GM12864 (cell line): ENCODE measurements at places on chromosomes 4 and X.

GRCh38 chr4:101699441-101700124 lies 90.9 kb upstream of the BANK1 start:
- no peak for DNase-seq

- no peak for DNase-seq
These were observed 69.1 kb upstream of the EOLA2 start for GRCh38 chrX:150007356-150007755.

- no peak for DNase-seq
These were observed 1.9 kb downstream of the PRDM5 start for GRCh38 chr4:120920666-120921065.

DNA sequence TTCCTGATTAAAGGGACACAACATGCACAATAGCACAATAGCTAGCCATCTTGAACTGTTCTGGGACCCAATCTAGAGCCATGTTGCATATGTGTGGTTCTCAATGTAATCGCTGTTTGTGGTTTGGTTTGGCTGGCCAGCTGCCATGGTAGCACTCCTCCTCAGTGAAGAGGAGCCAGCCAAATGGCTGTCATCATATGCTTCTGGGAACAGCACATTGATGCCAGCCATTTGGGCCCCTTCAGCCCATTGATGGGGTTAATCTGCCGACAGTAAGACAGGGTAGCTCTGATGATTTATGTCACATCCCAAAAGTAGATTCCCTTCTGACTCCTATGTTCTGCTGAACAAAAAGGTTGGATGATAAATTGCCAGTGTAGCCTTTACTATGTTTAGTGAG lies 48.5 kb downstream of the AWAT2 start:
- no peak for DNase-seq

GRCh38 chrX:38220024-38220414 lies 652 bp downstream of the SRPX start:
- DNase-seq: no peak

- DNase-seq: no peak
These were observed 2.9 kb upstream of the SEPSECS start for GRCh38 chr4:25163196-25163595.

DNA sequence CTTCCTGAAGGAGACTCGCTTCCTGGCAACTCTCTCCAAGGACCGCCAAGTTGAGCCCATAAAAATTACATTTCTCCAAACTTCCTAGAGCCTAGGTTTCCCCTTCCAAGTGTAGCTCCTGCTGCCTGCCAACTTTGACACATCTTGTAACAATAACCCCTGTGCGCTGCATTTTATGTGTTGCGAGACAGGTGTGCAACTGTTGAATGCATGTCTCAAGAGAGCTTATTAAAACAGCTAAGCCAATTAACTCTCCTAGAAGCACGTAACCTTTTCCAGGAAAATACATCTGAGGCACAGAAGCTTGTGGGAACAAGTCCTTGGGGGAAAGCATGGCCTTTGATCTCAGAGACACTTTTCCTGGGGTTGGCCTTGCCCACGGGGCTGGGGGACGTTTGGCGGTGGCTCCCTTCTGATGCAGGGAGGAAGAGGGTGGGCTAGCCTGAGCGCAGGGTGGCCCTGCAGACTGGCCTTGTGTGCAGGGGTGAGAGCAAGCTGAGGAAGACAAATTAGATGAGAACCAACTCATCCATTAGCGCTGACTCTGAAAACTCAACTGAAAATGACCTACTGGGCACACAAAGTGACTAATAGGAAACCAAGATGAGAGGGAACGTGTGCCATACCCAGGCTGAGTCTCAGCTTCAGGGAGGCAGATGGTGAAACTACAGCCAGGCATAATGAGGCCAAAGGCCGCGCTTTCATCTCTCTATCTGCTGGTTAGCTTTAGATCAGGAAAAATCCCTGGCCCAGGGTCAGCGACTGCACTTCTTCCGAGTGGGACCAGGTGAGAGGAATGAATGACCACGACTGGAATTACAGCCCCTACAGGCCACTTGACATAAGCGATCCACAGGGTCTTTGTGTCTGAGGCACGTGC lies 75.3 kb downstream of the ENPP6 start:
- no peak for DNase-seq

GRCh38 chr4:73740353-73740778 lies at the start of gene CXCL8:
Gene CXCL8 (plus strand): TSS chr4:73740569. CDS start chr4:73740659, 90 bp downstream.
- DNase-seq: no peak

- DNase-seq: no peak
These were observed 101.6 kb downstream of the TMEM47 start for GRCh38 chrX:34555481-34555880.

DNA sequence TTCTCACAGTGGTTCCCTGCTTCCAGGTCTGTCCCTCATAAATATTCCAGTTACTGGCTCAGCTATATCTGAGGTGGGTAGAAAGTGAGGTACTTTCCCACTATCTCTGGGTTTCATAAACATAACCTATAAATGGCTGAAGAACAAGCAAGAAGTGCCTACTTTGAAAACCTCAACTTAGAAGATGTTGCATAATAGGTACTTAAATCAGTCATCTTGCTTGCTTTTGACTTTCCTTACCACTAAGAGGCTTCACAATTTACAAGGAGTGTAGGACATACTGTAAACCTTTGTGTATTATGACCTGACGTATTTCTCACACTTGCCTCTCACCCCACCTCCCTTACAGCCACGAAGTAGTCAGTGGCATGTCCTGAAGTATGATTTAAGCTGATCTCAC lies 145.9 kb downstream of the PCDH19 start:
- peak; percentile 2 for DNase-seq

DNA sequence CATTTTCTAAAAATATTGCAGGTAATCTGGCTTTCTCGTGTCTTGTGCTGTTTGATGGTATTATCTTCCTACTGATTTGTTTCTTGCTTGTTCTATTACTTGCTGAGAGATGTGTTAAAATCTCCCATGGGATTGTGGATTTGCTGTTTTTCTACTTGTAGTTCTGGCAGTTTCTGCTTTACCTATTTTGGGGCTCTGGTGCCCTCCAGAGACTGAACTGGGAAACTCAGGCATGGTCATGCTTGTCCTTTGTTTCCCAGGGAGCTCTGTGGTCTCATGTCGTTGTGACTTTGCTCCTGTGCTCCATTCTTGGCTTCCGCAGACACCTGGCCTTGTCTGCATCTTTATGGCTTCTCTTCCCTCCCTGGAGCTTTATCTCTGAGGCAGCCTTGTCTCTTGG lies 39.5 kb downstream of the NSD2 start:
- DNase-seq: no peak

DNA sequence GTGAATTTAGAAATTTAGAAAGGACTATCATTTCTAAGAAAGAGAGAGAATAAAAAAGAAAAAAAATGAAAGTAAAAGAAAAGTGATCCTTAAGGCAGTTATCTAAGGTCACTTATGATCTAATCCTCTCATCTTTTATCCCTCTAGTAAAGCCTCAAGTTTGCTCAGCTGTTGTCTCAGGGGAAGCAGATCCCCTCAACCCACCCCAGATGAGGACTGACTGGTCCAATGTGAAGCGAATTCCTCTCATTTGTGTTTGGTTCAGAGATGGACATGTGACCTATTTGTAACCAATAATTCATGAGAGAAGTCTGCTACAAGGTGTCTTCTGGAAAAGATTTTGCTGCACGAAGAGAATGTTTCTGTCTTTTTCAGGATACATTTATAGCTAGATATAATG lies 1591.3 kb downstream of the ADGRL3 start:
- no peak for DNase-seq

GRCh38 chr4:87410157-87410556 lies 12.2 kb upstream of the NUDT9 start:
- no peak for DNase-seq

DNA sequence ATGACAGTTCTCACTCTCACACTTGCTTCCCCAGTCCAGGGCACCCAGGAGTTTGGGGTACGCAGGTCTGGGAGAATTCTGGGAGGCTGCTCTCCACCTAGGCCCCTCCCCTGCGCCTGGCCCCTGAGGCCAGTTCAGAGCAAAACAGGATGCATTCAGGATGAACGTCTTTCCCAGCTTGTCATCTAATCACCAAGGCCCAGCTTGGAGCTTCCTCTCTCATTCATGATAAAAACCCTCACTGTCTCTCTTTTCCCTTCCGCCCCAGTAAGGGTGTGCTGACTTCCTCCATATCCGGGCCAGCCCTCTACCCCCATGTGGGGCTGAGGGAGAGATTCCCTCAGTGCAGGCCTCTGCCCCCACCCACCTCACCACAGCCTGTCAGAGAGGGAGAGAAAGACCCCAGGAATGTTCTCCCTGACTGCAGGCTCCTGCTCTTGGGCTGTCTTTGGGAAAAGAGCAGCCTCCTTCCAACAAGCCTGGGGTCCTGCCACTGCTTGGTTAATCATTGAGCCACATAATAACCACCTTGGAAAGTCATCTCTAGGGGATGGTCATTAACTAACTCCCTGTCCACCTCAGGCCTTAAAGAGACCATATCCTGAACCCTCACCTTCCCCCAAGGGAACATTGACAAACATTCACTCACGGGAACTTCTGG lies 50.1 kb downstream of the STARD8 start:
- DNase-seq: no peak

DNA sequence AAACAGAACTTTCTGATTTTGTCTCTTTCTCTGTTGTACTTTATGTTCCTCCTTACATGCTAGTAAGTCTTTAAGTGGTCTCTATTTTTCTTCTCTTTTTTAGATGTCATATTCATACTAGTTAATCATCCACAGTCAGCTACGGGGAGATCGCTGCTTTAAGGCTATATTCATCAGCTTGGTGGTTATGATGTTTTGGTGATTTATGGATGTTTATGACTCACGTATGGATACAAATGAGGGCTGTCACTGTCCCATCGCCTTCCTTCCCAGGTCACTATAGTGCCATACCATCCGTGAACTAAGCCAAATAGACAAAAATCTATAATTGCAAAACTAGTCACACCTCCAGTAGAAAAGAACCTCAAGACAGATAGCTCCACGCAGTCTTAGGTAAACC lies 296.8 kb upstream of the AADAT start:
- no peak for DNase-seq

- DNase-seq: no peak
These were observed 156.6 kb downstream of the ANKRD50 start for GRCh38 chr4:124555959-124556358.

DNA sequence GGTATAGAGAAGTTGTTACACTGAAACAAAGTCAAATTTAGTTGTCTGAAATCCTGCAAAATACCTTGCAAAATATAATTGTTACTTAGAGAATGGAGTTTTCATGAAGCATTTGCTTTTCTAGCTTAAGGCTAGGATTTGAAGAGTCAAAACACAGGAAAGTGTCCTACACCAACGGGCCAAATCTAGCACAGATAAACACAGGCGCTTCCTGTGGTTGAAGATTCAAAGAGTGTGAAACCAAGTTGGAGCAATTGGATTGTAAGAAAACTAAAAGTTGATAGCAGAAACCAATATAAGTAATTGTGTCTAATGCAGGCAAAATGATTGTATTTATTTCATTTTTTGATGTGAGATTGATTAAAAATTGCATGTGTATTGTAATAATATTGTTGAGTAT lies 2002.5 kb upstream of the TENM3 start:
- no peak for DNase-seq

DNA sequence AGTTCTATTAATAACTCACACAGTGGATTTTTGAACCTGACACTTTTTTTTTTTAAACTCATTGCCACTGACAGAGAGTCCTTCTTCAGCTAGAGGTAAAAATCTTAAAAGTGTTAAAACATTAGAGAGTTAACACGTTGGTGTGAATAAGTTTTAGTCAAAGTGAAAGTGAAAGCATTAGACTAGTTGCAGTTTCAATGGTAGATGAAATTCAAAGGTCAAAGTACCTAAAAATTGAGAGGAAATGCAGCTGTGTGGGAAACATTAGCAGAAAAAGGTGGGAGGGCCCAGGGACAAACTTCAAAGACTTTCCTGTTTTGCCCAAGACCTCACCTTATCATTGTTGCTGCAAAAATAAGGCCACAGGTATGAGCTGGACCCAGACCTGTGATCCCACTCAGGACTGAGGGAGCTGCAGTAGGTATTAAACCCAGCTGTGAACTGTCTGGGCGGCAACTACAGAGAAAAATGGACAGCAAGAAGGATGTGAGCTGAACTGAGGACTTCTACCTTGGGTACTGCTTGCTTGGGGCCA lies 17.6 kb upstream of the GABRA4 start:
- DNase-seq: peak; percentile 30

DNA sequence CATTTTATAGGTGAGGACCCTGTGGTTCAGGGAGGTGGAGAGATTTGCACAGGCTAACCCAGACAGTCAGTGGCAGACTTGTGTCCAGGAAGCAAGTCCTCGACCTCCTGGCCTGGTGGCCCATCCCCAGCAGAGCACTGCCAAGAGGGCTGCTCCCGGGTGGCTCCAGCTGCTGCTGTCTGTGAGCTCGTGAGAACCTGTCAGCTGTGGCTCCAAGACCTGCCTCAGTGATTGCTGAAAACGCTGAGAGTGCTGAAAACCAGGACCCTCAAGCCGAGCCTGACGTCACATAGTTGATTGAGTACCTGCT lies 74.2 kb downstream of the RTL9 start:
- DNase-seq: no peak

GRCh38 chr4:138196153-138196552 lies 46.0 kb downstream of the SLC7A11 start:
- no peak for DNase-seq

GRCh38 chr4:7299010-7299907 lies 106.9 kb downstream of the SORCS2 start:
- DNase-seq: no peak

GRCh38 chr4:11719879-11720278 lies 291.2 kb upstream of the HS3ST1 start:
- DNase-seq: no peak

DNA sequence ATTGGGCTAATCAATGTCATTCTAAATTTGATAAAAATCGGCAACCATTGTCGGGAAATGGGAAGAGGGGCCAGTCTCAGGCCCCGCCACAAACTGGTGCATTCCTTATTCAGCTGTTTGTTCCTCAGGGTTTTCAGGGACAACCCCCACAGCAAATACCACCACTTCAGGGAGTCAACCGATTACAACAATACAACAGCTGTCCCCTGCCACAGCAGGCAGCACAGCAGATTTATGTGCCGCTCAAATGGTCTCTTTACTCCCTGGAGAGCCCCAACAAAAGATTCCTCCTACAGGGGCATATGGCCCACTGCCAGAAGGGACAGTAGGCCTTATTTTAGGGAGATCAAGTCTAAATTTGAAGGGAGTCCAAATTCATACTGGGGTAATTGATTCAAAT lies 61.8 kb downstream of the ZNF732 start:
- DNase-seq: no peak

- DNase-seq: no peak
These were observed 13.3 kb downstream of the HNRNPD start for GRCh38 chr4:82360298-82361177.

DNA sequence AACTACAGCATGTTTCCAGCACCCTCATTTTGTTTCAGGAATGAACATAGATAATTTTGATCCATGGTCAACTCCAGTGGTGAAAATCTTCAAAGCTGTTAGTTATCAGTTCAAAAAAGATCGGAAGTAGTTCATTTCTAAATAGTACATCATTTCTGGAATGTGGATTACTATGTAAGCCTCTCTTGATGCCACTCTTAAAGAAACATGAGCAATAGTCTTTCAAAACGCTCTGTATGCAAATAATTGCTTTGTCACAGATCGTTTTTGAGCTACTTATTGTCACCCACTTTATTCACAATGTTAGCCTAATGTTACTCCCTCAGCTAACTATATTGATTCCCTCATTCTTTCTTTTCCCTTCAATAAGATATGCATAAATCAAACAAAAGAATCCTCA lies 65.7 kb downstream of the NEIL3 start:
- DNase-seq: no peak
